Aorta (tissue), 5 donors: ENCODE measurements at places on chromosomes 1 and 21. TPM values are rescaled to one million over a fixed set of nuclear protein-coding genes. Genes with fewer than 3 reads are reported as not detected.

The SPRR1A gene
- not detected for polyA plus RNA-seq

- no peak for DNase-seq
These were observed 54.8 kb upstream of the USP1 start for GRCh38 chr1:62381831-62382657.

DNA sequence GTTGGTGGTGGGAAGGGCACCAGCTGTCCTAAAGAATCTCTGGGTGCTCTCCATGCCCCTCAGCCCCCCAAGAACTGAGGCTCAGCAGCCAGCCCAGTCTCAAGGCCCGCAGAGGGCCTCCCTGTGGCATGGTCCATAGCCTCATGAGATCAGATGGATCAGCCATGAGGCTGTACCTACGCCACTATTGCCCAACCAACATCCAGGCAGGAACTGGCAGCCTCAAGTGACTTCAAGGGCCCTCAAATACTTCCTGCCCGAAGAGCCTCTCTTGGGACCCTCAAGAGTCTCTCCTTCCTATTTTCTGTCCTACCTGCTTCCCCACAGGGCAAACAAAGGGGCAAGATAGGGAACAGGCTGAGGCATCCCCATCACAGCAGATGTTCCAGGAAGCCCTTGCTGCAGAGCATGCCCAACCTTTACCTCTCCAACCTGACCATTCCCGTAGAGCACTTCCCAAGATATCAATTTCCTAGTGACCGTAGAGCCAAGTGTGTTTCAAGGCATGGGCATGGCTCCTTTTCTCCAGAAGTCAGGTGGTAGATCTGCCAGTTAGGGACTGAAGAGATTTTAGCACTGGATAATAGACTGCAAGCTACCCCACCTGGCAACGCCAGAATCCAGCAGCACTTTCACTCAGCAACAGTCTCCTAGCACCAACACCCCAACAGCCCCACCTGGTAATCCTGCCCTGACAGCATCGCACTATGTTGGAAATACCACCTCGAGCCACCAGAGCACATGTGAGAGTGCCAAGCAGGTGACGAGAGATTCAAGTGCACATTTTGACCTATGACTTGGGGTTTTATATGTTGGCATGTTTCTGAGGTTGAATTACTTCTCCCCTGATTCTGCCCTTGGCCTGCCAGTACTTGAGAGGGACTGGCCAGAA is 13.7 kb upstream of the MFSD2A start:
- no peak for DNase-seq

DNA sequence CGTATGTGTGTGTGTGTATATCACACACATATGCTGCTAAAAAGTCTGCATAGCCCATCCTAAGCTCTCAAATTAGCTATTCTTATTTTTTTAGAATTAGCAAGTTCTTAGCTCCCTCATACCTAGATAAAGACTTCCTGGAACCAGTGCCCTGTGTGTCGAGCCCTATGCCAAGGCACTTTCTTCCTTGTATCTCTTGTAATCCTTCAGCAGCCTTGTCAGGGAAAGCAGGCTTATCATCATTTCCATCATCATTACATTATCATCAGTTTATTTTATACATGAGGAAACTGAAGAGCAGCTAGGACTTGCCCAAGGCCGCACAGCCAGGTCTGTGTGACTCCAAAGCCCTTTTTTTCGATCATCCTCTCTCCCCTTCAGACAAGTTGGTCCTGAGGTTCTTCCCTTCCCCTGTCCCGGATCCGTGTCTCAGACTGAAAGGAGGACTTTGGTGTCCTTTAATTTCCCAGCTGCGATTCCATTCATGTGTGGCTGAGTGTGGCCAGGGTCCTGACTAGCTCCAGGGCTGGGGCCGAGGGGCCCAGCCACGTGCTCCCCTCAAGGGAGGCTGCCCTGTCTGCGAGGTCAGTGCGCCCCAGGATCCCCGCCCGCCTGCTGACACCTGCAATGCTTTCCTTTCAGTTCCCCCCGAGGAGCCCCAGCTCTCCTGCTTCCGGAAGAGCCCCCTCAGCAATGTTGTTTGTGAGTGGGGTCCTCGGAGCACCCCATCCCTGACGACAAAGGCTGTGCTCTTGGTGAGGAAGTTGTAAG is 24.9 kb downstream of the IL6R start:
- no peak for DNase-seq

GRCh38 chr1:22687191-22687590 is 23.4 kb upstream of the EPHB2 start:
- DNase-seq: no peak

DNA sequence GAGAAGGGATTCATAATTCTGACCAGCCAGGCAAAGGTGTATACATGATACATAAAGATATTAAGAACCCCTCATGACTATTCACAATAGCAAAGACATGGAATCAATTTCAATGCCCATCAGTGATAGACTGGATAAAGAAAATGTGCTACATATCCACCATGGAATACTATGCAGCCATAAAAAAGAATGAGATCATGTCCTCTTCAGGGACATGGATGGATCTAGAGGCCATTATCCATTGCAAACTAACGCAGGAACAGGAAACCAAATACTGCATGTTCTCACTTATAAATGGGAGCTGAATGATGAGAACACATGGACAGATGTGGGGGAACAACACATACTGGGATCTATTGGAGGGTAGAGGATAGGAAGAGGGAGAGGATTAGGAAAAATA is 21.4 kb downstream of the CR1L start:
- DNase-seq: no peak

The ID3 gene
- 603 TPM for polyA plus RNA-seq

DNA sequence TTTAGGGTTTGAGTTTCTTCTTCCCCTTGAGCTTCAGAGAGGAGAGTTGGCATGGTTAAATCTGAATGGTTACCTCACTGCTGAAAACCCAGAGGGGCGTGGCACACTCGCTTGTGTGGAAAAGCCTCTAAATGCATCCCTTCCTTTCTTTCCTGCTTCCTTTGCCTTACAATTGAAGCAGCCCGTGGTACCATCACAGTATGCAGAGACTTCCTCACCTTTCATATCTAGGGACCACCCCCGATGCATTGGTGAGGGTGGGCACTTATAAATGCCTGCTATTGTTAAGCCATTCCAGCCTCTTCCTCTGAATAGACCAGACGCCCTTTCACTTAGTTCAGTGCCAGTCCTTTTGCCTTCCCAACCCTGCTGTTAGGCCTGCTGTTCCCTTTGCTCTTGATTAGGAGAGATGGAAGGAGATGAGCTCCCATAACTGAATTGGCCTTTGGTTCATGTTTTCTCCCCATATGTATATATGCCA is 21.9 kb upstream of the LAX1 start:
- no peak for DNase-seq

- no peak for DNase-seq
These were observed 1719.5 kb downstream of the MRPL39 start for GRCh38 chr21:23887725-23888306.

The NUP210L gene
- polyA plus RNA-seq: 0.15 TPM

GRCh38 chr1:185337246-185337645 is 20.2 kb upstream of the IVNS1ABP start:
- no peak for DNase-seq

- DNase-seq: no peak
These were observed 68.7 kb upstream of the CD5L start for GRCh38 chr1:157910270-157910669.

GRCh38 chr1:241495741-241496140 is 23.8 kb downstream of the FH start:
- no peak for DNase-seq

The NPHS2 gene
- polyA plus RNA-seq: not detected

The FAM229A gene
- polyA plus RNA-seq: 2.3 TPM

DNA sequence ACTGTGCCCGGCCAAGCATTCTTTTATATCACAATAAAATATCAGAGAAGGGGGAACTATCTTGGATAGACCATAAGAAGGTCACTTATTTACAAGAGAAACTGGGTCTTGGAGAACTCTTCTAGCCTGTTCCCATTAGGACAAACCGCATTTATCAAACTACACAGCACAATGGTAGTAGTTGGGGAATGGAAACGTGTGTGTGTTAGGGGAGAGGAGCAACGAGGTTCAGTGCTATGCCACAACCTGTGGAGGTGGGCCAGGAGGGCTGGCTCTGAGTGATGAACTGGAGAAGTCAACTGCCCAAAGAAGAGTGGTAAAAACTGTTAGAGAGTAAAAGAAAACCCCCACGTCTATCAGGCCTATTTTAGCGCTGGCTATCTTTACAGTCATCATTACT is 1.6 kb downstream of the DONSON start:
- no peak for DNase-seq

The FALEC gene
- polyA plus RNA-seq: 1.1 TPM

The MAP1LC3C gene
- not detected for polyA plus RNA-seq

DNA sequence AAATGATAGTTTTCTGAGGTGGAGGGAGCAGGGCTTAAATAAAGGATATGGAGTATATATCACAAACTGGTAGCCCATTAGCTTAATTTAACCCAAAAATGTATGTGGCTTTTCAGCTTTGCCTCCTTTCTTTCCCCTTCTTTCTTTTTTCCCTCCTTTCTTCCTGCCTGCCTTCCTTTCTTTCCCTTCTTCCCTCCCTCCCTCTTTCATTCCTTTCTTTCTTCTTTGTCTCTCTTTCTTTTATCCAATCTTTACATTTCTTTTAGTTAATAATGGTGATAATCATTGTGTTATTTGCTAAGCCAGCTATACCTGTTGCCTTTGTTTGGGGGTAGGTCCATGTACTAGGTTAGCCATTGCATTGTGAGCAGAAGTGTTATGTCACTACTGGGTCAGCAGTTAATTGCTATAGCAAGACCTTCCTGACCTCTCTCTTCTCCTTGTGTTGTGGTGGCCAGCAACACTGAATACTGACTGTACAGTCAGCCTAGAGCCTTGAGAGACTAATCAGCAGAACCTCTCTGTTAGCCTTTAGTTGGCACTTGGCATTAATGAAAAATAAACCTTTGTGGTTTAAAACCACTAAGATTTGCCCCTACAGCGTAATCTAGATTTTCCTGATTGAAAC is 5.1 kb downstream of the GORAB start:
- DNase-seq: no peak

The GBP7 gene
- not detected for polyA plus RNA-seq

DNA sequence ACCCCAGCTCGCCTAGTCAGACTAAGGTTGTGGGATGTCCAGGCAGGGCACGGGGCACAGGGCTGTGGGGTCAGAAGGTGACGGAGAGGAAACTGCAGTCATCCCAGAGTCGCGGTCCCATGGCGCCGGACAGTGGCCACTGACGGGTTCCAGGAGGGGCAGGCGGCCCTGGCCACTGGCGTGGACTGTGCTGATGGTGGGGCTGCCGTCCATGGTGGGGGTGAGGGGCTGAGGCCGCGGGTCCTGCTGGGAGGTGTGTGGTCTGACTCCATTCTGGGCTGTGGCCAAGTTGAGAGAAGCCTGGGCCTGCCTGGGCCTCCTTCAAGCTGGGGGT is 32.0 kb downstream of the PCNT start:
- no peak for DNase-seq

- DNase-seq: no peak
These were observed 880 bp upstream of the MTF2 start for GRCh38 chr1:93078203-93078602.

The INSRR gene
- not detected for polyA plus RNA-seq

- DNase-seq: no peak
These were observed 160.2 kb downstream of the COP1 start for GRCh38 chr1:176046926-176047325.

DNA sequence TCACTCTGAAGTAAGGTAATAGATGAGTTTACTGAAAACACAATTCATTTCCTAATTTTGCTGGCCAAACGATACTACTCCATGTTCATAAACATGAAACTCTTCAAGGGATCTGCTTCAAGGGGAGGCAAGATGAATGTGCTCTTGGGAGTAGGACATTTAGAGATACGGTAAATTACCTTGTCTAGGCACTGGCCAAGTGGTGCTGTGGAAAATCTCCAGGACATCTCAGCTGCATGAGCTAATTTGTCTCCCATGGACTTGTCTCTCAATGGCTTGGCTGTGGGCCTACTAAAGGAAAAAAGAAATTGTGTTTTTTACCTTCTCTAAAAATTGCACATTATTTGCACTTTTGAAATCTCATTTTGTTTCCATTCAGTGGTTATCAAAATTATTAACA is 780.6 kb downstream of the LTN1 start:
- DNase-seq: no peak

- DNase-seq: no peak
These were observed 140.6 kb upstream of the SAMSN1 start for GRCh38 chr21:14686466-14687267.

- no peak for DNase-seq
These were observed 89.3 kb upstream of the QSOX1 start for GRCh38 chr1:180065408-180065807.

DNA sequence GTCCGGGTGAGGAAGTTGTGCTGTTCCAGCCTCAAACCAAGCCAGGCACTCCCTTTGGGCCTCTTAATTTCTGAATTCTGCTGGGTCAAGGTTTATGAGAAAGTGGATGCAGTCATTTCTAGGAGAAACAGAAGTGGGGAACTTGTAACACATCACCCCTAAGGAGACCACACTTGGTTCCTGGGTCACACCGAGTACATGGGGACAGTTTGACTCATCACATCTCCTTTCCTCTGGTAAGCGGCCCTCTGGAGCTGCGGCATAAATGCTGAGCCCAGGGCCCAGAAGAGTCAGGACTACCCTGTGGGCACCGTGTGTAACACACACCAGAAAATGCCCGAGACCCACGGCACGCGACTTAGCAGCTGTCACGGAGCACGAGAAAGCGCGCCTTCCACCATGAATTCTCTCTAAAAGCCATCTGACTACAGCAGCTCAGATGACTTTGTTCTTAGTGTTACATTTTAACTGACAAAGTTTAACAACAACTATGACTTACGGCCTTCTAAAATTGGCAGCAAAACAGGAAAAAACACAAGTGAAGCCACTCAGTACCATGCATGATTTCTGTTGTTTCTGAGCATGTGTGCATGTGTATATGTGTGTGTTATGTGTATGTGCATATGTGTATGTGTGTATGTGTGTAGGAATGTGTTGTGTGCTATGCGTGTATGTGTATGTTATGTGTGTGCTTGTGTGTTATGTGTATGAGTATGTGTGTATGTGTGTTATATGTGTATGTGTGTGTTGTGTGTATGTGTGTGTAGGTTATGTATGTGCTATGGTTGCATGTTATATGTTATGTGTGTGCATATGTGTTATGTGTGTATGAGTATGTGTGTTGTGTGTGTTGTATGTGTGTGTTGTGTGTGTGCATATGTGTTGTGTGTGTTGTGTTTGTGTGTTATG is 50.8 kb downstream of the TOMM20 start:
- no peak for DNase-seq

DNA sequence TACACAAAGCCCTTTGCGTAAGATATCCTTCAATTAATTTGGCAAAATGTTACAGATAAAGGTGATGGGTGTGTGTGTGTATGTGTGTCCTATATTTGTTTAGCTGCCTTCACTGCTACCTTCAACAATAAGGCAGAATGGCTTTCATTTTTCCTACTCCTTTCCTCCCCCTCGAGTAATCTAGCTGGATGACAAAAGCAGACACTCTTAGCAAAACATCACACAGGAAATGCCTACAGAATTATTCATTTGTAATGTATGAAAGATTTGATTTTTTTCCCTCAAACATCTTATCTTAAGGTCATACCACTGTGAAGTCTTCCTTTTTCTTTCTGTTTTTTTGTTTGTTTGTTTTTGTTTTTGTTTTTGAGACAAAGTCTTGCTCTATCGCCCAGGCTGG is 10.6 kb downstream of the PTPN22 start:
- no peak for DNase-seq
